ENCODE measurements at places on chromosomes 3 and 15.

- DNase-seq: no peak
Measured at GRCh38 chr15:80721476-80721875, 26.4 kb downstream of the ABHD17C start.

- DNase-seq: no peak
Measured at GRCh38 chr15:39512643-39513042, 68.2 kb upstream of the THBS1 start.

- no peak for DNase-seq
Measured at GRCh38 chr15:66878761-66879160, 176.7 kb downstream of the SMAD6 start.

DNA sequence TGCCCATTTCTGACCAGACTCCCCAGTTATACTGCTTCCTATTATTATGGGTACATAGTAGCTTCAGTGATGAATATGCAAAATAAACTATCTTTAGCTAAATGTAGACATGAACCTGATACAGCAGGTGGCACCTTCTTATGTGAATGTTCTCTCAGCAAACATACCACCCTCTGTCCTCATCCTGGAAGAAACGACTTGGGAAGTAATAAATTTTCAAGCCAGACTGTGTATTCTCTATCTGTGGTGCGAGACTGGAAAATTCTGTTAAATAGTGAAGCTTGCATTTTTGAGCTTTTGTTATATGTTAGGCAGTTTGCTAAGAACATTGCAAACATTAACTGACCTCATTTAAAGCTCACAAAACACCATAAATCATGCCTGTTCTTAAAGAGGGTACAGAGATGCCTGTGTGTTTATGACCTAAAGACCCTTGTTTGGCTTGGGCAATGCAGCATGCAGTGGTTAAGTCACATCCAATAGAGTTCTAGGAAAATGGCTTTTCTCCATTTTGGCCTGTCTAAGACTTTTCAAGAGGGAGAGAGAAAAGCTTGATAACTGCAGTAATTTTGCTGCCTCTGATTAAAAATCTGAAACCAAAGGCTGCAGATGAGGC is 287.1 kb downstream of the NEK10 start:
- no peak for DNase-seq

DNA sequence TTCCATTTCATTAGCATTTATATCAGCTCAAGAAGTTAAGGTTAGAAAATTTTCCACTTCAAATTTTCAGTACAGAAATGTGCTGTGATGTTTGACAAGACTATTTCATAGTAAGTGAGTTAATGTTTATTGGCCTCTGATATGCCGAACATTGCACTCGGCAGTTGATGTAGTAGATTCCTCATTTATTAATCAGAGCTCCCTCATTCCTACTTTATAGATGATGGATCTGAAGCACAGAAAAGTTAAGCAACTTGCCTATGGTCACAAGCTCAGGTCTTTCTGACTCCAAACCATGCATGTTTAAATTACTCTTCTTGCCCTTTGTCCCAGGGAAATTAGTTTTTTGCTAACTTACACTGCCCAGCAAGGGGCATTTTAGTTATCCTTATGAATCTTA is 92.0 kb downstream of the ATG7 start:
- no peak for DNase-seq

DNA sequence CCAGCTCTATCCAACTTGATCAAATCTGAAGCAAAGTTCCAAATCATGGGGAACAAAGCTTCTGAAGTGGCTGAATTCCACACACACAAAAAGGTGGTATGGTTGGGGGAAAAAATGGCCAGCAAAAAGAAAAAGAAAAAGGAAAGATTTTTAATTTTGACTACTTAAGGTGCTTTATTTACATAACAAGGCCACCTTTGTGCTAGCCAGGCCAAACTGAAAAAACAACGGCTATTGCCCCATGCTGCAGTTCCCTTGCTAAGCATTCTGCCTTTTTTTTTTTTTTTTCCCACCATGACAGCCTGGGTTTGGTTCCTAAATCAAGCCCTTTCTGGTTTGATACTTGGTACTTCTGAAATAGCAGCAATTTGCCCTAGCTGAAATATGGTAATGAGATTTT is 66.5 kb upstream of the DAZL start:
- no peak for DNase-seq

- peak; percentile 36 for DNase-seq
Measured at GRCh38 chr15:35173444-35174118, 88.5 kb upstream of the NANOGP8 start.

DNA sequence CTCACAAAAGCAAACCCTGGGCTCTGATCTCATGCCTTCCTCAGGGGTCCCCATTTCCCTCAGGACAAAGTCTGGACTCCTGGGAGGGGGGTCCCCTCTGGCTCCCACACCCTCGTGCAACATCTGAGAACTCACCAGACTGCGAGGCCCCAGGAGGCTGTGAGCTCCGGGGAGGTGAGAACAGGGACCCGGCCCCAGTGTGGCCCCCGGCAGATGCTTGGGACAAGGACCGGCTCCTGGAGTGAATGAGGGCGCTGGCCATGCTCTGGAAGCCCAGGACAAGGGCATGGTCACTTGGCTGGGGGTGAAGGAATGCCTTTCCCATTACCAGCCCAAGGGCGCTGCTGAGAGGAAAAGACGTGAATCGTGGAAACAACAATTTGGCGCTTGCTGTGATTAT is 48.0 kb downstream of the LINGO1 start:
- no peak for DNase-seq

- DNase-seq: peak; percentile 55
Measured at GRCh38 chr3:108215871-108216270, 6.4 kb downstream of the IFT57 start.

- DNase-seq: no peak
Measured at GRCh38 chr3:186526256-186526606, 17.9 kb downstream of the CRYGS start.

- no peak for DNase-seq
Measured at GRCh38 chr3:69384326-69384725, 1.6 kb downstream of the FRMD4B start.

DNA sequence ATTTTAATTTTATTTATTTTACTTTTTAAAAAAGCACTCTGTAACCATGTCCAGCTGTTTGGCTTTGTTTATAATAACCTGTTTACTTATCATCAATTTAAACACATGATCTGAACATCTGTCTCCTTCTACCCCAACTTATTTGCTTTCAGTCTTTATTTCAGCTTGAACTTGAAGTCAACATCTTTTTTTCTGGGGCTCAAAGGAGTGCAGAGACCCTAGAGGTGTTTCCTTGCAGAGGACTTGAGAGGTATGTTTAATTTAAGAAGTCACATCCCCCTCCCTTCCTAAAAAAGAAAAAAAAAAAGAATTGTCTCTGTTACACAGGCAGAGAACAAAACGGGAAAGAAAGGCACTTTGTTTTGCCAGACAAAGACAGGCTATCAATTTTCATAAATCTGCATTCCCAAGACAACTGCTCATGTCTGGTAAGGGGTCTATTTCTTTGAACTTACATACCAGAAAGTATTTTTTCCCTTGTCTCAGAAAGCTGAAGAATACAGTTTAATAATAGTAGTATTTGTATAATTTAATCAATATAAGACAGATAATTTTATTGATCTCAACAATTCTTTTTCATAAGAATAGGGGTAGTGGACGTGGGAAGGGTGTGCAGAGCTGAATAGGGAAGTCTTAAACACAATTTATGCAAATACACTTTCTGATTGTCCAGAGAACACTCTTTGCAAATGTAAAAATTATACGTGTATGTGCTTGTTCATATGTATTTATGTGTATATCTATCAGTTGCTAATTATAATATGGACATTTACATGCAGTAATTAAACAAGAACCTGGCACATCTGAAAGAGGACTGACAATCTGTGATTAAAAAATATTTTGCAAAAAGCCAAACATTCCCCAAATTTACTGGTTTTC is 109.7 kb upstream of the PDZRN3 start:
- DNase-seq: no peak

DNA sequence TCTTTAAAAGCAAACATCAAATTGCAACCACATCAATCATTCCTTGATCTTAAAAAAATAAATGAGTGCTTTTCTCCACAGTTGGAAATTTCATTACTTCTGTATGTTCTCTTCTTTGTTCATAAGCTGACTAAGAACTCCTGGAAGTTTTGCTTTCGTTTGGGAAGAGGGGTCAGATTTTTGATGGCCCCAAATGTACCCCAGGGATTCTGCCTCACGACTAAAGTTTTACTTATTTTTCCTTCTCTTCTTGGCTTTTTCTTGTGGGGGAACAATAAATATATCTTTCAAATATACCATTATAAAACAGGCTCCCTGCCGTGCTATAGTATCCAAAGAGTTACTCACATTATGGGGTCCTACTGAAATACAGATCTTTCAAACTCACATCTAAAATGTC is 215.0 kb upstream of the CDIN1 start:
- no peak for DNase-seq

GRCh38 chr3:118984699-118985098 is 49.9 kb downstream of the IGSF11 start:
- DNase-seq: no peak

DNA sequence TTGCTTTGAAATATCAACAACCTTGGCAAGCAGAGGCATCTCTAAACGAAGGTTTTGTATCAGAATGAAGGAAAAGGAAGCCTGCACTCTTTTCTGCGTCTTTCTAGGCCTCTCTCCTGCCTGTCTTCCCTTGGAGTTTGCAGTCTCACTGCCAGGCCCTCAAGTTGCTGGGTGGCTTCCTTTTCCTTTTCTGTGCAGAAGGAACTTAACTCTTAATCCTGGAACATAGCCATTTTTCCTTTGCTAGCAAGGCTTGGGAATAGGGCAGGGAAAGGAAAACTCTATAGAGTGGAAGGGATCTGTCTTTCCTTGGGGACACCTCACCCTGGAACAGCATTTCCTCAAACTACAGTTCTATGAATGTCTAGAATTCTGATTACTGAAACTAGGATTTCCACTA is 32.8 kb downstream of the TLNRD1 start:
- no peak for DNase-seq
